Activated T-cell treated with anti-CD3 and anti-CD28 coated beads, Interleukin-2, amount 50 U/mL, for 24 hours (primary cell): ENCODE measurements at places on chromosomes 7 and 10.
A peak's percentile ranks its signal among the peaks of the same experiment; 100 is the strongest.

GRCh38 chr7:65731562-65732035 is 141.3 kb upstream of the VKORC1L1 start:
- DNase-seq, result peak; percentile 33

- DNase-seq, result no peak
These were observed 15.5 kb downstream of the REEP3 start for GRCh38 chr10:63536698-63537097.

- DNase-seq, result no peak
These were observed 155.6 kb downstream of the TAX1BP1 start for GRCh38 chr7:27895551-27895950.

GRCh38 chr7:80110376-80110775 is 24.3 kb upstream of the GNAI1 start:
- no peak for DNase-seq

DNA sequence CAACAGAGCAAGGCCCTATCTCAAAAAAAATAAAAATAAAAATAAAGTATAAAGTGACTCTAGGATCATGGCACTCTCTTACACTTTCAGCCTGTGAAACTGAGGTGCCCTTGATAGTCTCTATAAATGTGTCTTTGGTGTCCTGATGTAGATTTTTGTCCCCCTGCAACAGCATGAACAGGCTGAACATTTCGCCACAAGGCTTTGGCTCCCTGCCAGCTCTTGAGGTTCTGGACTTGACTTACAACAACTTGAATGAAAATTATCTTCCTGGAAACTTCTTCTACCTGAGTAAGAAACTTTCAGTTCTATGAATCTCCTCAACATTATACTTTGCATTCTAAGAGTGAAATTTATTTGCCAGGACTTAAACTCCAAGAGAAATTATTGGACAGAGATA is 48.1 kb upstream of the BMS1 start:
- DNase-seq, result no peak

DNA sequence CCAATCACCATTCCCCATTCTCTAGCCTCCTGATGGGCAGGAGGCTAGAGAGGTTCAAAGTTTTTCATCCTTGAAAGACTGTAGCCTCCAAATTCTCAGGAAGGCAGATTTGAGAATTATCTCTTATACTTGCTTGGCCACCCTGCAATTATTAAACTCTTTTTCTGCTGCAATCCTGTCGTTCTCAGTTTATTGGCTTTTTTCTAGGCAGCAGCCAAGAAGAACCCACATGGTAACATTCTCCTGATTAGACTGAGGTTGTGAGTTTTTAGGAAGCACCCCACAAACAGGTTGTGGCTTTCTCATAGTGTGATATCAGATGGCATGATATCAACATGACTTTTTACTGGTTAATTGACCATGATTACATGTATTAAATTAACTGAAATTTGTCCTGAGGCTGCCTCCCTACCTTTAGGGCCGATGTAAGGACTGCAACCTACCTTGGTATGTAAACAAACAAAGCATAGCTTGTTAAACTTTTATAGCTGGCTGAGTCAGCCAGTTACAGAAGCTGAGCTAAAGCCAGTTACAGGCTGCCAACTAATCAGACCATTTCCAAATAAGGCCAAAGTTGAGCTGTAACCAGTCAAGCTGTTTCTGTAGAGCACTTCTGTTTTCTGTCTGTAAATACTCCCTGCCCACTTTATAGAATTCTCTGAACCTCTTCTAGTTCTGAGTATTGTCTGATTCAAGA is 3.2 kb upstream of the ZNF248 start:
- DNase-seq, result no peak

GRCh38 chr7:139570626-139571025 is 47.1 kb downstream of the CLEC2L start:
- DNase-seq, result no peak

- DNase-seq, result peak; percentile 66
These were observed 574 bp upstream of the IL6 start for GRCh38 chr7:22726345-22726906.

DNA sequence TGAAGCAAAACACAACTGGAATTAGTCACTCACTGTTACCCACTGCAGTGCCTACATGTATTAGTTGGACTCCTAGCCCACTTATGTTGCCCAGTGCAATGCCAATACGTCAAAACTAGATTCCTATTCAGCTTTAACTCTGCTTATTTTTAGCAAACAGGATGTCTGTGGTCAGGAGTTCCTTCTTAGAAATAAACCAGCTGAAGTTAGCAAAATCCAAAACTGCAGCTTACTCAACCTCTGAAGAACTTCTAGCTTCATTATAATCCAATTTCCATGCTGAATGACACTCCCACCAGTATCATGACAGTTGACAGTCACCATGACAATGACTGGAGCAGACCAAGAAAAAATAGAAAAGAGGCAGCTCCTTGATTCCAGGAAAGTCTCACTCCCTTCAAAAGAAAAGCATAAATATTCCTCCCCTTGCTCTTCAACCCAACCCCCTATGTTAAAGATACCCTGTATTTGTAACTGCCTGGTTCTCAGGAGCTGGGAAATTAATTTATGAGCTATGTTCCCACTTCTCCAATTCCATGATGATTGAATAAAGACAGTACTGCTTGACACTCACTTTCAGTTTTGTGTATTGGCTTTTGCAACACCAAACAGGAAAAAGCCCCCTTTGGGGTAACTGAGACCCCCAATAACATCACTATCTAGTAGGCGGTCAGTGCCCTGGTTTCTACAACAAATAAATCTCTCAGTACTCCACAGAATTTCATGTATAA is 327.4 kb downstream of the SORCS1 start:
- DNase-seq, result no peak

DNA sequence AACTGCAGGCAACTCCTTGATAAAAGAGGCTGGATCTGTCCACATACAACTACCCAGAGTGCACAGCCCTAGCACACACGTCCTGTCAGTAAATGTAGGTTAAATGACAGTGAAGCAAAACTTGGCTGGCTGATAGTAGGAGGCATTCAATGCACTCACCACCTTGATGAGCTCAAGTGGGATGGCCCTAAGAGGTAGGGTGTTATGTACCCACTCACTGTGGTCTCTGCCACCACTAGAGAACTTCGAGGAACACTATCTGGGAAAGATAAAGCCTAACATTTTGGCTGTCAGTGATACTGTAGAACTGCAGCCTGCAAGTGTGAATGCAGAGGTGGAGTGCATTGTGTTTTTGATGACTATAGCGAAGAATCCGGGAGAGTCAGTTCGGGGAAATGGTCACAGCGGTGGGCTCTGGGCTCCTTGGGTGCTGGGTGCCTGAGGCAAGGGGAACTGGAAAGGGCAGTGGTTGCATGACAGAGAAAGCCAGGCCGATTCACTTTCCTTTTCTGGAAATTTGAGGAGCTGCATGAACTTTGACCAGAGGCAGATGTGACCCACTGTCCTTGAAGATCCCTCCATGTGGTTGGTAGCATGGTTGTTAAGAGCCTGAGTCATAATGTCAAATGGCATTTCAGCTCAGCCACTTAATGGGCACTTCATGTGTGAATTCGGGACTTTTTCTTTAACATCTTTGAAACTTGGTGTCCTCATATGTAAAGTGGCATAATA is 93.1 kb upstream of the ZPBP start:
- no peak for DNase-seq

GRCh38 chr7:149304006-149304405 is 42.0 kb downstream of the ZNF783 start:
- no peak for DNase-seq

- DNase-seq, result no peak
These were observed 230.7 kb upstream of the FZD1 start for GRCh38 chr7:91033574-91033973.

GRCh38 chr7:24042028-24042427 is 242.0 kb upstream of the NPY start:
- no peak for DNase-seq

GRCh38 chr10:120486671-120487205 is 29.7 kb downstream of the PLPP4 start:
- DNase-seq, result no peak

DNA sequence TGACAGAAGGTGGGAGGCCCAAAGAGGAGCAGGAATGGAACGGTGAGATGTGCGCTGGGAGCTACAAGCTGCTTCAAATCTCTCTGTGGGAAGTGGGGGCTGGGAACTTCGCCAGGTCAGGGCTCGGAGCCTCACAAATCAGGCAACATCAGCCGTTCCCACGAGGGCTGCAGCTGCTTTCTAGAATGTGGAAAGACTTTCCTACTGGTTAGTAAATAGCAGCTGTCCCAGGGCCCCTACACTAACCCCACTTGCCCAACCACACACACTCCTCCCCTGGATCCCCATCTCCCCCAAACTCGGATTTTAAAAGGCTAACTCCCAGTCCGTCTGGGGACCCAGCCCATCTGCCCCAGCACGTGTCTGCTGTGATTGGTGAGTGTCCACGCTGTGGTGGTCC is 40.6 kb upstream of the PITRM1 start:
- DNase-seq, result no peak

- no peak for DNase-seq
These were observed 37.6 kb downstream of the NDUFB2 start for GRCh38 chr7:140734096-140734495.

DNA sequence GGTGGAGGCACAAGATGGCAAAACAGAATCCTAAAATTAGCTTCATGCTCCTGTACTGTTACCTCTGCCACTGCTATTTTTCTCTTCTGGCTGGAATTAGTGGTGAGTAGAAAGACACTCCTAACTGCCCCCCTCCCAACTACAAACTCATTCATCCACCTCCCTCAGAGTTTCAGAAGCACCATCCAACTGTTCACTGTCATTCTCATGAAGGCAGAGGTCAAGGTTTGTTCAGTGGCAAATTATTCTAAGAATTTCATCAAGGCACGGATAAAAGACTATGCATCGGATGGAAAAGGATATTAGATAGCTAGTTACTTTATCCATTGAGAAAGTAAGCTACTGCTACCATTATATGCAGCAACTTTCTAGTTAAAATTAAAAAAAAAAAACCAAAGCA is 59.7 kb downstream of the LRGUK start:
- DNase-seq, result no peak

DNA sequence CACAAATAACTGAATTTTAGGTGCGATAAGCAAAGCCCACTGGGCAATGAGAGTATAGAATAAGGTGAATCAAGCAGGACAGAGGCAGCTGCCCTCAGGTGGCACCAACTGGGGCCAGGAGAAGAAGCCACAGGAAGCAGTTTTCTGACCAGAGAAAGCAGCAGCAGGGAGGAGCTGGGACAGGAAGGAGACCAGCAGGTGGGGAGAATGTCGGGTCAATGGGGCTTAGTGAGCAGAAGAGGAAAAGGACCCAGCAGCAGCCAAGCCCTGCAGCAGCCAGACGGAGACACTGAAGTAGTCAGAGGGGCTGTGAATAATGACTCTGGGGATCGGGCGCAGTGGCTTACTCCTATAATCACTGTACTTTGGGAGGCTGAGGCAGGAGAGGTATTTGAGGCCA is 209.6 kb upstream of the SH2B2 start:
- no peak for DNase-seq

- no peak for DNase-seq
These were observed 227.5 kb downstream of the LRMDA start for GRCh38 chr10:75658915-75659314.

- DNase-seq, result no peak
These were observed 73.3 kb upstream of the NKX6-2 start for GRCh38 chr10:132859084-132859855.

GRCh38 chr10:132571650-132572544 is 34.3 kb downstream of the INPP5A start:
- peak; percentile 73 for DNase-seq

DNA sequence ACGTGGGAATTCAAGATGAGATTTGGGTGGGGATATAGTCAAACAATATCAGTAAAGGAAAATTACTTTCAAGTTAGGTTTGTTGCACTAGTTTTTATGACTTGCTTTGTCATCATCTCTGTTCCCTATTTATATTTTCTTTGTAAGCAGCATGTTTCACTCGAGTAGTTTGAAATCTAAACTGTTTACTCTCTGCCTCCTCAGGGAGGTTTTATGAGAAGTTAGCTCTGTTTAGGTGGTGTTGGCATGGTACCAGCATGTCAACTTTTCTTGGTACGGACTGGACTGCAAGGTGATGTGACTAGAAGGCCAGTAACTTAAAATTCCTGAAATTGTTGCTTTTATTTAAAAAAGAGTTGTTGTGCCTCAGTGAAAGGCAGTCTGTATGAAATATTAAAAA is 59.2 kb upstream of the MTPN start:
- no peak for DNase-seq

DNA sequence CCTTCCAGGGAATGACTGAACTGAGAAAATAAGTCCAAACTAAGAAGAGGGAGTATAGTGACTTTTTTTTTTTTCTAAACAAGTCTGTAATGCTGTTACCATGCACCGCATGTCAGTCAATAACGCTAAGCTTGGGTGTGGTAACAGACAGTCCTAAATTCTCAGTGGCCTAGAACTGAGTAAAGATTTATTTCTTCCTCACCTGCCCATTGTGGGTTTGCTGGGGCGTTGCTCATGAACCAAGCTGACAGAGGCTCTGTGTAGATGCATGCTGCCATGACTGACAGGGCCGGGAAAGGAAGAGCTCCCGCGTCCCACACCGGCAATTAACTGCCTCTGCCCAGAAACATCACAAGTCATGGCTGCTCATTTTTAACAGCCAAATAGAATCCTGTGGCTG is 25.5 kb upstream of the PRKG1 start:
- no peak for DNase-seq

DNA sequence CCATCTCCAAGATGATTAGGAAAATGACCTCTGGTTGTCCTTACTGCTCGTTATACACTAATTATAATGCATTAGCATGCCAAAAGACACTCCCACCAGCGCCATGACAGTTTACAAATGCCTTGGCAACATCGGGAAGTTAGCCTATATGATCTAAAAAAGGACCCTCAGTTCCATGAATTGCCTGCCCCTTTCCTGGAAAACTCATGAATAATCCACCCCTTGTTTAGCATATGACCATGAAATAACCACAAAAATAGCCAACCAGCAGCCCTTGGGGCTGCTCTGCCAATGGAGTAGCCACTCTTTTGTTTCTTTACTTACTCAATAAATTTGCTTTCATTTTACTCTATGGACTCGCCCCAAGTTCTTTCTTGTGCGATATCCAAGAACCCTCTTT is 41.6 kb upstream of the KCNMA1 start:
- no peak for DNase-seq

DNA sequence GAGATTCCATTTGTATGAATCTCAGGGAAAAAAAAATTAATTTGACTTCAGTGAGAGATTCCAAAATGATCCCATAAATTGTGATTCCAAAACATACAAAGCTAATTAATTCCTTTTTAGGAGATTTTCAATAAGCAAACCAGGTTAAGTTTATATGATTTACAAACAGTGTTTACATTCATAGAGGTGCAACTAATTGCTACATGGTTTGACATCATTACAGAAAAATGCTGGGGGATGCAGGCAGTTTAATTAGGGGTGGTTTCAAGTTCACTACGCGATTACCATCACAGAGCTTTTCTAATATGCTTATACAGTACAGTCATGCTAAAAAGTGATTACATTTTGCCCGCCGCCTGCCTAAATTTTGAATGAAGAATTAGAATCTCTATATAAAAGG is 143.2 kb upstream of the MGMT start:
- no peak for DNase-seq

DNA sequence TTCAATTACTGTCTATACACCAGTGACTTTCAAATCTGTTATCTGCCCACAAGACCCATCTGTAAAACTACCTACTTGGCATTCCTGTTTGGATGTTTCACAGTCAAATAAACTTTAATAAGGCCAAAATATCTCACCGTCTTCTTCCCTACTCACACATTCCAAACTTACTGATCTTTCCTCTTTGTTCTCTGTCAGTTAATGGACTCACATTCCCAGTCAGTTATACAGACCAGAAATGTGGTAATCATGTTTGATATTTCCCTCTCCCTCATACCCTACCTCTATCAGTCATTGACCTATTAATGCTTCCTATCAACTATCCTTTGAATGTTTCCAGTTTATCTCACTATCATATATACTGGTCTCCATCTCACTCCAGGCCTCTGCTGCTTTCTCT is 28.5 kb upstream of the HDAC9 start:
- DNase-seq, result no peak

GRCh38 chr7:135074096-135074495 is 73.8 kb upstream of the TMEM140 start:
- no peak for DNase-seq
